ENCODE measurements at places on chromosomes 5 and 9.

DNA sequence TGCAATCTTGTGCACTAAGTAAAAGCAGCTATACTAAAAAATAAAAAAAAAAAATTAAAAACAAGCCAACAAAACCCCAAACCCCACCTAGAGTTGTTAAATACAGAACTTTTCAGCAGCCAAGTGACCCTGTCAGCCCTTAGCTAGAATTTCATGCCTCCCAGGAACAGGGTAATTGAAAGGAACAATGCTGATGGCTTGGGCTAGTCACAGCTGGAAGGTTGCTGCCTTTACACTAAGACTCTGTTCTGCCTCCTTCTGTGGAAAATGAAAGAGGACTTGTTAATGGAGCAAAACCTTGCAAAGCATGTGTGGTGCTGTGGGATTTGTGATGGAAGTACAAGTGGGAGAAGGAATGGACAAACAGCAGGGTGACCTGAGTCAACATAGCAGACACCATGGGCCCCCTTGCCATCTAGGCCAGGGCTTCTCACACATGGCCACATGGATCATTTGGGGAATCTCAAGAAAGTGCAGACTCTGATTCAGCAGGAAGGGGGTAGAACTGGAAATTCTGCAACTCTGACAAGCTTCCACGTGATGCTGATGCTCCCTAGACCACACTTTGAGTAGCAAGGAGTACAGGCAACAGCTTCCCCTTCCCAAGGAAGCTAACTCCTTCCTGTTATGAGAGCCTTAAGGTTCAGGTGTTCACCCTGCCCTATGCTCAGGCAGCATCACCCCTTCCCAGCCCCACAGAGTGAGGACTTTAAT, 14.9 kb upstream of the TMEM252 start:
- DNase-seq: no peak

DNA sequence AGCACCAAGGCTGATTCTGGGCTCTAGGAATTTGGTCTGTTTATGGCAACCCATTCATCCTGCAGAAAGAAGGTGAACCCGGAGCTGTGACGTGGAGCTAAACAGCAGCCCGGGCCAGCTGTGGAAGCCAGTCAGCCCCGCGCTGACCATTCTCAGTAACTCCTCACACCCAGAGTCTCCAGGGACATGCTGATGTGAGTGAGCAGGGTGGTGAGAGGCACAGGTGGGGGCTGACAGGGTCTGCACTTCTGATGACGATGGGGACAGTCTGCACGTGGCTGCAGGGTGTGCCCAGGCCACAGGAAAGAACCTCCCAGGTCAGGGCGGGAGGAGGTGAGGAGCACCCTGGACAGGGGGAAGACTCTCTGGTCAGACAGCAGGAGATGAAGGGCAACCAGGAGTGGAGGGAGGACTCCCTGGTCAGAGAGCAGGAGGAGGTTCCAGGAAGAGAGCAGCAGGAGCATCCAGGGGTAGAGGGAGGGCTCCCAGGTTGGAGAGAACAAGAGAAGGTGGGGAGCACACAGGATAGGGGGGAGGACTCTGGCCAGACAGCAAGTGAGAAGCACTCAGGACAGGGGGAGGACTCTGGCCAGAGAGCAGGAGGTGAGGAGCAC, 26.1 kb upstream of the SLC6A3 start:
- DNase-seq: no peak

DNA sequence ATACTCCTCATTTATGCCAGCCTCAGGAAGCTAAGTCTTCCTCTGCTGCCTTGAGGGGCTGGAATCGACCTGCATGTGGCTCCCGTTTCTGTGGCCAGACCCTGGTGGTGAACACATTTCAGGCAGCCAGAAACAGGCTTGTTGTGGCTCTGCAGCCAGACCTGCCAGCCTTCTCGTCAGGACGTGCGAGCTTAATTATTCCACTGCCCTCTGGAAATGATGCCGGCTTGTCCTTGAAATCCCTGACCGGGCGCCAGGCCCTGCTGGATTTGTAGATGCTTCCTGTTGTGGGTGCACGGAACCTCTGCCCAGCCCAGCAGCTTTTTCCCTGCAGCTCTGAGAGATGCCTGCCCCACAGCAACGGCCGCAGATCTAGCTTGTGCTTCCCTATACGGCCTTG, 41.6 kb downstream of the PDZD2 start:
- DNase-seq: no peak

- no peak for DNase-seq
Measured at GRCh38 chr5:171521679-171522078, 102.2 kb downstream of the FGF18 start.

- DNase-seq: no peak
Measured at GRCh38 chr9:79812099-79812498, 240.3 kb downstream of the TLE4 start.

- no peak for DNase-seq
Measured at GRCh38 chr9:136714096-136714892, 1.9 kb downstream of the DIPK1B start.

- DNase-seq: no peak
Measured at GRCh38 chr5:81045389-81045807, 85.2 kb downstream of the RASGRF2 start.

GRCh38 chr9:123339666-123340510, 16.1 kb upstream of the CRB2 start:
- DNase-seq: peak; percentile 30

DNA sequence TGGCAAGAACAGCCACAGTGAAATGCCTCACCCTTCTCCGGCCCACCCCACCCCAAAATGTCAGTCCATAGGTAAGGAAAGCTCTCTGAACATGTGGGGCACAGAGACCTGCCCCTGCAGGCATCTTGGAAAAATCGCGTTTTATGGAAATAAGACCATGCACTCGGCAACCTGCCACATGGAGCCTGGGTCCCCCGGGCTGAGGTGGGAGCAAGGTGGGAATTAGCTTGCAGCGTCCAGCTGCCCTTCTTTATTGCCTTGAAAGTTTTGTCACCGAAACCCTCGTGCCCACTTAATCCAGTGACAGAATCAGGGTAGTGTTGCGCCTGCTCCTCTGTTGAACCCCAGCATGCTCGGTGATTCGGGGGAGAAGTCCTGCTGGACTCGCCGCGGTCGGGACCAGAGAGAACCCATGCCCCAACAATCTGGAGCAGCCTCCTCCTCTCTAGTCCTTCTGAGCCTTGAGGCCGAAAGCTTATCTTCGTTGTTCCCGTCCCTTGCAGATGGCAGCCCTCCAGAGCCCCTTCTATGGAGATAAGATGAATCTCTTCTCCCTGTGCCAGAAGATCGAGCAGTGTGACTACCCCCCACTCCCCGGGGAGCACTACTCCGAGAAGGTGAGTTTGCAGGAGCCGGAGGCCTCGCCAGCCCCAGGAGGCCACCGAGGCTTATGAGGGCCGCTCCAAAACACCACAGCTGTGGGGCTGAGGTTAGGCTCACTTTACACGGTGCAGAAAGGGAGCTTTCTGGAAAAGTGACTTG, 67.9 kb downstream of the PSMB7 start:
- no peak for DNase-seq

DNA sequence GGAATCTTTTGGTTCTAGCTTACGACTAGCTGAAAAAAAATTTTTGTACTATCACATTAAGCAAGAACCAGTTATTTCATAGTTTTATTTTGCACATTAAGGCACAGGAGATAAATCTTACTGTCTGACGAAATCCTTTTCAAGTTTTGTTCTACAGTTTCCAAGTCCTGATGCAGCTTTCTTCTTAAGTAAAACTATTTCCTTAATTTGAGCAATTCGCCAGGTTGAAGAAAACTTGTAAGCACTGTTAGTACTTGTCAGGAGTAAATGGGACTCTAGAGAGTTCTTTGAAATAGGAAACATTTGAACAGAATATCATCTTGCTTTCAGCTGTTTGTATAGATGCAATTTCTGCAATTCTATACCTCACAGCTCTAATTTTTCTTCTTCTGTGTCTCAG, 318.8 kb upstream of the ELAVL2 start:
- no peak for DNase-seq

Measured in bronchial epithelial cell (primary cell).